ENCODE measurements at places on chromosomes 16 and 17. TPM values are rescaled to one million over a fixed set of nuclear protein-coding genes. Genes with fewer than 3 reads are reported as not detected.

DNA sequence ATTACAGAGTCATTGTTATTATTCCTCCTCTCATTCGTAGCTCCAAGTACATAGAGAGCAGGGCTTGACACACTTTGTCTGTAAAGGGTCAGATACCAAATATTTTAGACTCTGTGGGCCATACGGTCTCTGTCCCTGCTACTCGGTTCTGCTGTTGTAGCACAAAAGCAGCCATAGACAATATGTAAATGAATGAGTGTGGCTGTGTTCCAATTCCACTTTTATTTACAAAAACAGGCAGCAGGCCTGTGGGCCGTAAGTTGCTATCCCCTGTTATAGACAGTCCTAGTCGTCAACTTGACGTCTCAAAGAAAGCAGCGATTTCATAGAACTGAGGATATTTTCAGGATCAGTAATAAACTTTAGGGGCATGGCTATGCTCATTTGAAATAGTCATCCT is 161.6 kb downstream of the MSI2 start:
- no peak overlapping the region for H3K4me3 ChIP-seq
- H3K36me3 ChIP-seq: no peaks in the 10 kb centered on the region
- DNase-seq: no peak
- no peak overlapping the region for H3K27ac ChIP-seq

GRCh38 chr16:86059253-86060171 is 160.6 kb downstream of the IRF8 start:
- no peak for DNase-seq
- H3K4me1 ChIP-seq: no peaks in the 10 kb centered on the region
- no peak overlapping the region for H3K27ac ChIP-seq

GRCh38 chr16:3115003-3115402 is 2.6 kb downstream of the ZNF205 start:
- no peak overlapping the region for H3K27ac ChIP-seq
- H3K4me3 ChIP-seq: no peak overlapping the region
- peaks cover 4% of the 10 kb centered on the region for H3K36me3 ChIP-seq
- no peaks in the 10 kb centered on the region for H3K4me1 ChIP-seq

TMC7 gene
- total RNA-seq: not detected

GRCh38 chr16:24855678-24856077 is 9.9 kb downstream of the SLC5A11 start:
- no peak overlapping the region for H3K4me3 ChIP-seq
- no peaks in the 10 kb centered on the region for H3K27me3 ChIP-seq
- no peak for DNase-seq
- H3K36me3 ChIP-seq: no peaks in the 10 kb centered on the region
- no peak overlapping the region for H3K27ac ChIP-seq

- no peak overlapping the region for H3K4me3 ChIP-seq
- H3K27me3 ChIP-seq: no peaks in the 10 kb centered on the region
- no peak for DNase-seq
- H3K36me3 ChIP-seq: no peaks in the 10 kb centered on the region
- no peak overlapping the region for H3K27ac ChIP-seq
Observed at GRCh38 chr16:82935766-82936165, 309.0 kb downstream of the CDH13 start.

GRCh38 chr16:58652741-58653140 is 23.1 kb upstream of the CNOT1 start:
- no peaks in the 10 kb centered on the region for H3K4me1 ChIP-seq
- H3K36me3 ChIP-seq: no peaks in the 10 kb centered on the region
- H3K4me3 ChIP-seq: no peak overlapping the region
- H3K27ac ChIP-seq: no peak overlapping the region
- DNase-seq: no peak

- DNase-seq: no peak
- no peaks in the 10 kb centered on the region for H3K27me3 ChIP-seq
- H3K4me3 ChIP-seq: no peak overlapping the region
- no peak overlapping the region for H3K27ac ChIP-seq
Observed at GRCh38 chr17:79011451-79012147, 2.0 kb upstream of the CANT1 start.

GRCh38 chr16:53600126-53600525 is 97.1 kb upstream of the AKTIP start:
- H3K36me3 ChIP-seq: no peaks in the 10 kb centered on the region
- H3K4me3 ChIP-seq: no peak overlapping the region
- H3K4me1 ChIP-seq: no peaks in the 10 kb centered on the region
- no peak for DNase-seq
- H3K27me3 ChIP-seq: no peaks in the 10 kb centered on the region

HOXB6 gene
- total RNA-seq: not detected

GRCh38 chr17:32536736-32537643 is 50.2 kb downstream of the CDK5R1 start:
- no peaks in the 10 kb centered on the region for H3K36me3 ChIP-seq
- H3K4me1 ChIP-seq: no peaks in the 10 kb centered on the region
- H3K4me3 ChIP-seq: no peak overlapping the region

DNA sequence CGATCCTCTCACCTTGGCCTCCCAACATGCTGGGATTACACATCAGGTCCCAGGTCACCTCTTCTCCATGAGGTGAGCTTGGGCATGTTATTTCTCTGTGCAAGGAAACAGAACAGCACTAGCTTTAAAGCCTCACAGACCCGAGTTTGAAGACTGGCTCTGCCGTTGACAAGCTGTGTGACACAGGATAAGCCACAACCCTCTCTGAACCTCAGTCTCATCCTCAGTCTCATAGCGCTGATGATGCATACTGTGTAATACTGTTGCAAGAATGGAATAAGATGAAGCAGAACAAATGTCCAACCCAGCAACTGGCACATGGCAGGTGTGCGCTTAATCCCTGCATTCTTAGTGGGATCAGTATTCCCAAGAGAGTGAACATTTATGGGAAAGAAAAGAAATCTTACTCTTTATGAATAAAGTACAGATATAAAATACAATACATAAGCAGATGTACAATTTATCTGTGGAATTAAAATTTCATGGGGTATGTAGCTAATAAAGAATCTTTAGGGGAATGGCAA is 43.5 kb downstream of the ABAT start:
- DNase-seq: no peak
- peaks cover 16% of the 10 kb centered on the region for H3K36me3 ChIP-seq
- H3K27me3 ChIP-seq: no peaks in the 10 kb centered on the region
- no peaks in the 10 kb centered on the region for H3K4me1 ChIP-seq
- no peak overlapping the region for H3K4me3 ChIP-seq

DHX40 gene
- 50.8 TPM for total RNA-seq

HP gene
- 12.4 TPM for total RNA-seq

KIF22 gene
- total RNA-seq: 84.1 TPM

DNA sequence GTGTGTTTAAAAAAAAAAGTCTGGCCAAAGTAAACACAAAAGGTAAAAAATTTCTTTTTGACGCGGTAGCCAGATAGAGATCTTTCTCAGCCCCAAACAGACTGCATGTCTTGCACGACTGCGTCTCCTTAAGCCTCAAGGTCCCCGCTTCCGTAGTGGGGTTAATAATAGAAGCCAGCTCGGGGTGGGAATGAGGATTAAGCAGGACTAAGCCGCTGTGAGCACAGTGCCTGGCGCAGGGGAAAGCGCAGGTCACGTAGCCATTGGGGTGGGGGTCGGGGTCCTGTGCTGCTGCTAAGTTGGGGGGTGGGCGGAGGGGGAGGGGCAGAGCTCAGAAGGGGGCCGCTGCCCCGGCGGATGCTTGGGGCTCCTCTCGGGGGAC is 521 bp downstream of the GGA2 start:
- no peaks in the 10 kb centered on the region for H3K36me3 ChIP-seq
- no peak overlapping the region for H3K27ac ChIP-seq
- peaks cover 5% of the 10 kb centered on the region for H3K4me1 ChIP-seq
- peak overlapping the region; percentile 70 for H3K4me3 ChIP-seq
- peak; percentile 13 for DNase-seq

DNA sequence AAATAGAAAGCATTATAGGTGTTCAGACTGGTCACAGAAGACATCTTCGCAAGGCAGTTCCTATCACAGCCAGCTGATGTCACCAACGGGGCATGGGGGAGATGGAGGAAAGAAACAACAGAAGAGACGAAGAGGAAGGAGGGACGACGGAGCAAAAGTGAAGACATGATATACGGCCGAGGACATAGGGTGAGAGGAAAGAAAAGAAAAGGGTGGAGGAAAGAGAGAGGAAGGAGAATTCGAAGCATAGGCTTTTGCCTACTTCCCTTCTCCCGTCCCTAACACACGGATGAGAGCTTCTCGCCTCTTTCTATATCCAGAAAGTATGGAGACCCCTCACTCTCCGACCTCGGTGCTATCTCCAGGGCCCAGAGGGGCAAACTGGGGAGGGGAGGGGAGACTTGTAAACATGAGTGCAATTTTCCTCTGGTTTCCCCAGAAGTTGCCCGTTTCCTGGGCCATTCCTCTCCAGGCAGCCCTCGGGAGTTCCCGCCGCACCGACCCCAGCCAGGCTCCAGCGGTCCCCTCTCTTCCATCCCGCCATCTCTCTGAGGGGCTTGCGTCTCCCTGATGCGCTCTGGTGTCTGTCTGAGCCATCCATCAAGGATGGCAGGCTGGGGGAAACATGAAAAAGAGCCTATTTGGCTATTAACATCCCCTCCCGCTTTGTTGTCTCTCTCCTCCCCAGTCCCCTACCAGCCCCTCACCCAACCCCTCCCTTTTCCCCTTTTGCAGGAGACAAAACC is 26.0 kb downstream of the COPZ2 start:
- DNase-seq: peak; percentile 38
- peak overlapping the region; percentile 21 for H3K4me3 ChIP-seq
- no peaks in the 10 kb centered on the region for H3K36me3 ChIP-seq
- peaks cover 6% of the 10 kb centered on the region for H3K4me1 ChIP-seq
- no peaks in the 10 kb centered on the region for H3K27me3 ChIP-seq

DNA sequence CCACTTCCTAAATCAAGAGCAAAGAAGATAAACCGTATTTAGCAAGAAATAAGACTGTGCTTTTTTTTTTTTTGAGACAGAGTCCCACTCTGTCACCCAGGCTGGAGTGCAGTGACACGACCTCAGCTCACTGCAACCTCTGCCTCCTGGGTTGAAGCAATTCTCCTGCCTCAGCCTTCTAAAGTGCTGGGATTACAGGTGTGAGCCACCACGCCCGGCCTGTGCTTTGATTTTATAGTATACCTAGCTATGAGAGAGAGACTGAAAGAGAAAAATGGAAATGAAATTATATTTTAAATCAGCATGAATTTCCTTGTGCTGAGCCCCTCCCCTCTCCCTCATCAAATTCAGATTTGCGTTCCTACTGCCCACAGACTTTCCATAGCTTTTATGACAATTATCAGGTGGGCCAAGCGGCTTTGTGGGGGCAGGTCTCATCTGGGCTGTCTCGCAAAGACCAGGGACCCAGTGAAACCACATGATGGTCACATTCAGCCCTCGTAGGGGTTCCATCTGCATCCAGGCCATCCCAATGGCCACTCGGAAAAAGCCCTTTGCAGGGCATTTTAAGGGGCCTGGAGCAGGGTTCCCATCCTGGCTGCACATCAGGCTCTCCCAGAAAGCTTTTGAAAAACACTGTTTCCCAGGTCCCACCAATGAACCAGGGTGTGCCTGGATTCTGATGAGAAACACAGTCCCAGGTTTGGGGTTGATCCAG is 8.5 kb downstream of the CACNG1 start:
- H3K27me3 ChIP-seq: no peaks in the 10 kb centered on the region
- no peaks in the 10 kb centered on the region for H3K4me1 ChIP-seq
- no peaks in the 10 kb centered on the region for H3K36me3 ChIP-seq

NUP85 gene
- total RNA-seq: 93.4 TPM

GRCh38 chr16:59905606-59906005 is 1171.5 kb upstream of the GOT2 start:
- no peaks in the 10 kb centered on the region for H3K36me3 ChIP-seq
- H3K4me3 ChIP-seq: no peak overlapping the region
- H3K27me3 ChIP-seq: no peaks in the 10 kb centered on the region
- no peaks in the 10 kb centered on the region for H3K4me1 ChIP-seq
- no peak overlapping the region for H3K27ac ChIP-seq

GRCh38 chr17:28929787-28930186 is 21.5 kb downstream of the PHF12 start:
- no peaks in the 10 kb centered on the region for H3K36me3 ChIP-seq
- H3K27me3 ChIP-seq: no peaks in the 10 kb centered on the region
- H3K27ac ChIP-seq: peak overlapping the region; percentile 1
- peaks cover 20% of the 10 kb centered on the region for H3K4me1 ChIP-seq
- H3K4me3 ChIP-seq: no peak overlapping the region
- DNase-seq: no peak

PHLPP2 gene
- 9.7 TPM for total RNA-seq

CIBAR2 gene
- total RNA-seq: not detected

DNA sequence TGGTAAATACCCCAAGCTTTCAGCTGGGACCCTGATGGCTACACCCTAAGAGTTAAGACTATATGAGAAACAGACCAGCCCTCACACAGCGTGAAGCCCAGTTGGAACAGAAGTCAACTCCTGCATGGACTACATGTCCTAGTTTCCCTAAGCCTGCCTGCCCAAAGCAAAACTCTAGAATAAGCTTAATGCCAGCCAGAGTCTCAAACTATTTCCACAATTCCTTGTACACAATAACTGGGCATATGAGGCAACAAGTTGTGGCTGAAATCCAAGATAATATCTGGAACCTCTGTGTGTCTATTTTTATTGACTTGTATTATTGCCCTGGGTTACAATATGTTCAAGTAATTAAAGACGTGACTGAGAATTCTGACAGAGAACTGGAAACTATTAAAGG is 19.4 kb downstream of the MYH10 start:
- H3K4me1 ChIP-seq: no peaks in the 10 kb centered on the region
- no peaks in the 10 kb centered on the region for H3K27me3 ChIP-seq

ZNF423 gene
- total RNA-seq: not detected

DNA sequence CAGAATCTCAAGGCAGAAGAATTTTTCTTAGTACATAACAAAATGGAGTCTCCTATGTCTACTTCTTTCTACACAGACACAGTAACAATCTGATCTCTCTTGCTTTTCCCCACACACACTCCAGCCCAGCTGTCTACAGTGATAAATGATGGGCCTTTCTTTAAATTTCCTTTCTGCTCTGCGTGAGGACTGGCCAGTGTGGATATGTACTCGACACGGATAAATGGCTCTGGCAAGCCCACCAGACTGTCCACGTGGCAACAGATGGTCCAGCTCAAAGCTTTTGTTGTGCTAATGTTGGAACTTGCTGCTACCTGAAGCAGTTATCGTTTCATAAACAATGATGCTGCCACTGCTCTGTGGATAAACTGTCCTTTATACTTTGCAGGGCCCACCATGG is 410.7 kb downstream of the TMEM114 start:
- no peak for DNase-seq
- H3K27ac ChIP-seq: no peak overlapping the region
- no peaks in the 10 kb centered on the region for H3K27me3 ChIP-seq
- no peaks in the 10 kb centered on the region for H3K36me3 ChIP-seq

ABCC11 gene
- total RNA-seq: not detected

- H3K36me3 ChIP-seq: peaks cover 26% of the 10 kb centered on the region
- peaks cover 7% of the 10 kb centered on the region for H3K4me1 ChIP-seq
- H3K27ac ChIP-seq: no peak overlapping the region
- H3K4me3 ChIP-seq: no peak overlapping the region
- no peak for DNase-seq
Observed at GRCh38 chr16:71870818-71871217, 13.2 kb downstream of the ZNF821 start.

Data from T-cell (primary cell).